ENCODE measurements at places on chromosomes 6 and 20. TPM values are rescaled to one million over a fixed set of nuclear protein-coding genes. Genes with fewer than 3 reads are reported as not detected.

- no peak overlapping the region for H3K27ac ChIP-seq
- no peaks in the 10 kb centered on the region for H3K36me3 ChIP-seq
- no peak for DNase-seq
- no peaks in the 10 kb centered on the region for H3K4me1 ChIP-seq
- no peak overlapping the region for H3K4me3 ChIP-seq
These were observed 14.6 kb downstream of the SYNDIG1 start for GRCh38 chr20:24484081-24484450.

SLC24A3 gene
- not detected for total RNA-seq

GRCh38 chr20:22546344-22546743 is 38.0 kb downstream of the FOXA2 start:
- no peak for DNase-seq
- no peak overlapping the region for H3K4me3 ChIP-seq
- H3K36me3 ChIP-seq, result no peaks in the 10 kb centered on the region
- H3K27me3 ChIP-seq, result no peaks in the 10 kb centered on the region
- H3K4me1 ChIP-seq, result peaks cover 47% of the 10 kb centered on the region

GRCh38 chr6:101429270-101429669 is 35.8 kb downstream of the GRIK2 start:
- H3K27ac ChIP-seq, result no peak overlapping the region
- DNase-seq, result no peak
- no peaks in the 10 kb centered on the region for H3K27me3 ChIP-seq
- H3K4me1 ChIP-seq, result no peaks in the 10 kb centered on the region

- no peak for DNase-seq
- H3K4me3 ChIP-seq, result no peak overlapping the region
- no peaks in the 10 kb centered on the region for H3K36me3 ChIP-seq
- H3K4me1 ChIP-seq, result peaks cover 13% of the 10 kb centered on the region
These were observed 20.2 kb upstream of the RREB1 start for GRCh38 chr6:7087491-7087979.

DNA sequence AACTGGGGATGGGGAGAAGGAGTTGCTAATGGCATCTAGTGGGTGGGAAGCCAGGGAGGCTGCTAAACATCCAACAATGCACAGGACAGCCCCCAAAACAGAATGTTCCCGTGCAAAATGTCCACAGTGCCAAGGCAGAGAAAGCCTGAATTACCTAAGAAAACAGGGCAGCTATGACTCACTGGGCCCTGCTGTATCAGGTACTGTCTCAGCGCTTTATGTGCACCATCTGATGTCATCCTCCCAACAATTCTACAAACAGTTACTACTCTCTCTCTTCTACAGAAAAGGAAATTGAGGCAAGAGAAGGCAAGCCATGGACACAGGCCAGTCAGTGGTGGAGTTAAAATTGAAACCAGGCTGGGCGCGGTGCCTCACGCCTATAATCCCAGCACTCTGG is 3.1 kb downstream of the YTHDF1 start:
- no peak overlapping the region for H3K27ac ChIP-seq
- H3K36me3 ChIP-seq, result peaks cover 66% of the 10 kb centered on the region
- no peak overlapping the region for H3K4me3 ChIP-seq
- H3K27me3 ChIP-seq, result peaks cover 3% of the 10 kb centered on the region

GRCh38 chr6:15876406-15876805 is 213.6 kb upstream of the DTNBP1 start:
- no peak for DNase-seq
- H3K27me3 ChIP-seq, result peaks cover 11% of the 10 kb centered on the region
- H3K36me3 ChIP-seq, result no peaks in the 10 kb centered on the region
- H3K4me1 ChIP-seq, result no peaks in the 10 kb centered on the region

DNA sequence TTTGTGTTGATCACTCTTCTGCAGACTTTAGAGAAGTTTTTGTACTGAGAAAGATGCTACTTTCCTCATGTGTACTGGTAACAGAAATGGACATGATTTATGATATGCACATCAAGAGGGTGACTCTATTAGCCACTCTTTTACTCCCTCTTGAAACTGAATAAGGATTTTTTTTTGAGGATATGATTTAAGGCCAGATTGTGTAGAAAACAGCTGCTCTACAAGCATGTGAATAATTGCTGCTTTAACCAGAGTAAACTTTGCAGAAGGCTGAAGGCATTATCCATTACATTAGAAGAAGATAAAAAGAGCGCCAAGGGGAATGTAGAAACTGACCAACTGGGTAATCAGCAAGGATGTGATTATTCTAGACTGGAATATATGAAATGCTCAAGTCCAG is 276.2 kb upstream of the MAP3K7 start:
- no peak overlapping the region for H3K27ac ChIP-seq
- H3K27me3 ChIP-seq, result no peaks in the 10 kb centered on the region
- H3K4me3 ChIP-seq, result no peak overlapping the region
- no peaks in the 10 kb centered on the region for H3K4me1 ChIP-seq

C6orf141 gene
- total RNA-seq, result not detected

GJA1 gene
- not detected for total RNA-seq

SLC22A23 gene
- 14.4 TPM for total RNA-seq
